ENCODE measurements at places on chromosomes 13 and 19. TPM values are rescaled to one million over a fixed set of nuclear protein-coding genes. Genes with fewer than 3 reads are reported as not detected.

C19orf81 gene
- 23.2 TPM for total RNA-seq

CFAP97D2 gene
- not detected for total RNA-seq

TPTE2 gene
- total RNA-seq = not detected

ZNF562 gene
- total RNA-seq = 68.8 TPM

CD33 gene
- total RNA-seq = 0.12 TPM

CYP2F1 gene
- not detected for total RNA-seq

FAAP24 gene
- 1.6 TPM for total RNA-seq

ERICH6B gene
- not detected for total RNA-seq

ZNF570 gene
- total RNA-seq = 3.5 TPM

SLITRK1 gene
- total RNA-seq = 0.85 TPM

ZFP14 gene
- total RNA-seq = 10.4 TPM

C19orf33 gene
- 58.9 TPM for total RNA-seq

AMH gene
- total RNA-seq = 2.6 TPM

HTR2A gene
- total RNA-seq = not detected

B3GNT8 gene
- 0.70 TPM for total RNA-seq

NKPD1 gene
- total RNA-seq = 1.3 TPM

TMEM86B gene
- total RNA-seq = 3.2 TPM

SLAIN1 gene
- total RNA-seq = 65.8 TPM

GRCh38 chr19:8075158-8076074 lies 22.9 kb downstream of the CCL25 start:
- no peak for DNase-seq
- H3K4me3 ChIP-seq = no peak overlapping the region
- H3K27ac ChIP-seq = no peak overlapping the region
- H3K36me3 ChIP-seq = no peaks in the 10 kb centered on the region
- H3K4me1 ChIP-seq = no peaks in the 10 kb centered on the region

DNA sequence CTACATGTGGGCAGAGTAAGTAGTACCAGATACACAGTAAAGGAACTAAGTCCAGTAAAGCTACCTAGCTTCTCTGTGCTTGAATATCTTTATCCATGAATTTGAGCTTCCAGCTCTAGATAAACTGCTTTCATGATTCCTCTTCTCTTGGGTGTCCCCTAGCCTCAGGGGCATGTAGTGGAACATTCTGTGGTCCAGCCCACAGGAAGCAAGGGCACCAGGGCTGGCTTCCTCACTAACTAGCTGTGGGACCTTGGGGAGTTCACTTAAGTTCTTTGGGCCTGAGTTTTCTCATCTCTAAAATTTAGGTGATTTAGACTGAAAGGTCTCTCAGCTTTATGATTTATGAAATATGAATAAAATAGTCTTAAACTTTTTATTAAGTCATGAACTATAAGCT lies 185.7 kb downstream of the KATNAL1 start:
- no peak overlapping the region for H3K27ac ChIP-seq
- H3K4me1 ChIP-seq = no peaks in the 10 kb centered on the region
- no peak overlapping the region for H3K4me3 ChIP-seq

GRCh38 chr19:40286971-40287421 lies 1.9 kb upstream of the AKT2 start:
- H3K4me1 ChIP-seq = peaks cover 7% of the 10 kb centered on the region
- H3K4me3 ChIP-seq = no peak overlapping the region
- no peaks in the 10 kb centered on the region for H3K27me3 ChIP-seq
- no peaks in the 10 kb centered on the region for H3K36me3 ChIP-seq
- DNase-seq = no peak

DNA sequence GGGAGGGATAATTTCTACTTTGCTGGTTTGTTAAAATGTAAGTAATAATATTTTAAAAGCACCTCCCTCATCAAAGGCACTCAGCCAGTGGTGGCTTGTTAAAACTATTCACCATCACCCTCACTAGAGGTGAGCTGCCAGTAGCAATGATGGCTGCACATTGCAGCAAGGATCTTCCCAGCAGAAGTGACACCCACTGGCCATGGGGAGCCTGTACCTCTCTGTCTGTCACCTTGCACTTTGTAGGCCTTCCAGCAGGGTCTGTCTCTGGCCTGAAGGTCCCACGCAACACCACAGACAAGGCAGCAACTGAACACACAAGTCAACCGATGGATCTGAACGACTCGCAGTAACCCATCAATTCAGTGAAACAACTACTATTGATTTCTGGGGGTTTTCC lies 47.3 kb upstream of the C13orf42 start:
- no peak overlapping the region for H3K4me3 ChIP-seq
- no peak for DNase-seq
- H3K4me1 ChIP-seq = peaks cover 52% of the 10 kb centered on the region
- no peaks in the 10 kb centered on the region for H3K36me3 ChIP-seq

DNA sequence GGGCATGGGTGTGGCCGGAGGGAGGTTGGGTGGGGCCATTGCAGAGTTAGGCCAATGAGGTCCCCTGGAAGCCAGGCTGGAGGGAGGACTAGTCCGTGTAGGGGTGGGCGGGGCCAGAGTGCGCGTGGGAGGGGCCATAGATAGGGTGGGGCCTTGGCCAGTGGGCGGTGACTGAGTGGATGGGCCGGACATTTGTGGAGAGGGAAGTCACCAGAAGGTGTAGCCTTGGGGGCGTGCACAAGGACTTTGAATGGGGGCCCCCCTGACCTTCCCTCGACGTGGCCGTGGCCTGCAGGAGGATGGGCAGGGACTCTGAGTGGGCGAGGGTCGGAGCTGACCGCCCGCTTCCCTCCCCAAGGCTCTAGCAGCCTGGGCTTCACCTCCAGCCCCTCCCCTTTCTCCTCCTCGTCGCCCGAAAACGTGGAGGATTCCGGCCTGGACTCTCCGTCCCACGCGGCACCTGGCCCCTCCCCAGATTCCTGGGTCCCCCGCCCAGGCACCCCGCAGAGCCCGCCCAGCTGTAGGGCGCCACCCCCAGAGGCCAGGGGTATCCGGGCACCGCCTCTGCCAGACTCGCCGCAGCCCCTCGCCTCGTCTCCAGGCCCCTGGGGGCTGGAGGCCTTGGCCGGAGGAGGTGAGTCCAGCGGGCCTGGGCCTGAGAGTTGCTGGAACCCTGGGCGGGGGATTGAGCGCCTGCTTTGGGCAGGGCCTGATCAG lies 16.5 kb upstream of the B3GNT3 start:
- H3K4me3 ChIP-seq = peak overlapping the region; percentile 85
- H3K27me3 ChIP-seq = no peaks in the 10 kb centered on the region
- no peaks in the 10 kb centered on the region for H3K36me3 ChIP-seq
- peak overlapping the region; percentile 74 for H3K27ac ChIP-seq

DNA sequence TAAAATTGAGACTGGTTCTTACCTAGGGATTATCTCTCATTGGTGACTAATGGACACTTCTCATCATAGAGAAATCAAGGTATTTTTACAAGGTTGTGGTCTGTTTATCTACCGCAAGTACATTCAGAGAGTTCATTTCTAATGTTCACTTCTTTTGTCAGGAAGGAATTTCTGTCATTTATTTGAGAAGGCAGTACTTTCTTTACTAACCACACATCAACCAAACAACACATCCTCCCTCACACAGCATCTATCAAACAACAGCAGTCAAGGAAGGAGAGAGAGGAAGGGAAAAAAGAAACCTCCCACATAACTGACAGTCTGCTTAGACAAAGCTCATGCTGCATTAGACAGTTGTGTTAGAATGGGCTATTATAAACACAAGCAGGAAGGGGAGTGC lies 182.3 kb upstream of the KLF12 start:
- DNase-seq = no peak
- H3K4me1 ChIP-seq = peaks cover 6% of the 10 kb centered on the region
- H3K36me3 ChIP-seq = no peaks in the 10 kb centered on the region
- no peak overlapping the region for H3K27ac ChIP-seq

- no peak overlapping the region for H3K4me3 ChIP-seq
- H3K27me3 ChIP-seq = no peaks in the 10 kb centered on the region
- no peak for DNase-seq
- no peaks in the 10 kb centered on the region for H3K36me3 ChIP-seq
Measured at GRCh38 chr13:51912511-51913225, 50.9 kb downstream of the CCDC70 start.

DNA sequence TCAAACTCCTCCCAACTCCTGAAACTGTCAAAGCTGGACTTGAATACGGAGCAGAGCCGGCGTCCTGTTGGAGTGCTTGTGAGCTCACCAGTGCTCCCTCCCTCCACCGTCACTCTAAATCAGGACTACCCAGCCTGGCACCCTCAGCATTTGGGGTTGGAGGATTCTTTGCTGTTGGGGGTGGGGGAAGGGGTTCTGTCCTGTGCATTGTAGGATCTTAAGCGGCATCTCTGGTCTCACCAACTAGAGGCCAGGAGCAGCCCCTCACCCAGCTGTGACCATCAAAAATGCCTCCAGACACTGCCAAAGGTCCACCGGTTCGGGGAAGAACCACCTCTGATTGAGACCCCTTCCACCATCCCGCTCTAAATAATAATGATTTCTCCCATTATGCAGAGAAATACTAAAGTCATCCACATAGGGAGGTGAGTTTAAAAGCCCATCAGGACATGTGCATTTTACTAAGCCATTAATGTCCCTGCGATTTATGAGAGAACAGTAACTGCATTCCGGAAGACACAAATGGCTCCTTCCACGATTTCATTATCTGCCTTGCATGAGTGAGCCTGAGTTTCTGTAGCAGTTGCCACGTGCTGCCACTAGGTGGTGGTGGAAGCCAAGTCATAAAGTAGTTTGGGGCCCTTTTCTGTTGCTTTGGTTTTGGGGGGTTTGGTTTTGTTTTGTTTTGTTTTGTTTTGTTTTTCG lies 16.1 kb upstream of the USP29 start:
- H3K36me3 ChIP-seq = no peaks in the 10 kb centered on the region
- H3K4me1 ChIP-seq = no peaks in the 10 kb centered on the region
- peak; percentile 83 for DNase-seq
- peaks cover 16% of the 10 kb centered on the region for H3K27me3 ChIP-seq

GRCh38 chr13:76223565-76223964 lies 587.4 kb downstream of the LMO7 start:
- peak; percentile 18 for DNase-seq
- H3K27ac ChIP-seq = no peak overlapping the region
- no peaks in the 10 kb centered on the region for H3K4me1 ChIP-seq

DNA sequence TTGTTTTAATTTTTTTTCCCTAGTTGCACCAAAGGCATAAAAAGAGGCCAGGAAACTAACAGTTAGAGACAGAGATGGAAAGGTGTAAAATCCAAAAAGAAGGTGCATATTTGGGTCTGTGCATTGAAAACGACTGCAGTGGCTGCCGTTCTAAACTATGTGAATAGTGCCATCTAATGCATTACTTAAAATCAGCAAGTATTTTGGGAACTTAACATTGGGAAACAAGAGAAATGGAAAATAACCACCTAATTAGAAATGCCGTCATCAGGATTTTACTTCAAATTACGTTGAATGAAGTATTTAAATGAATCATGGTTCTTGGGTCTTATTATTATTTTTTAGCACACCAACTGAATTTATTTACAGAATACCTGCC lies 189.5 kb upstream of the MIR17HG start:
- peaks cover 25% of the 10 kb centered on the region for H3K4me1 ChIP-seq
- H3K36me3 ChIP-seq = no peaks in the 10 kb centered on the region
- no peak overlapping the region for H3K4me3 ChIP-seq
- no peaks in the 10 kb centered on the region for H3K27me3 ChIP-seq
- no peak for DNase-seq

- peaks cover 17% of the 10 kb centered on the region for H3K36me3 ChIP-seq
- no peak overlapping the region for H3K27ac ChIP-seq
- H3K4me3 ChIP-seq = no peak overlapping the region
Measured at GRCh38 chr13:36979361-36980050, 19.6 kb downstream of the ALG5 start.

GRCh38 chr13:114145256-114145655 lies 12.8 kb upstream of the RASA3 start:
- H3K36me3 ChIP-seq = no peaks in the 10 kb centered on the region
- no peaks in the 10 kb centered on the region for H3K4me1 ChIP-seq
- H3K27me3 ChIP-seq = no peaks in the 10 kb centered on the region
- DNase-seq = no peak

- H3K27ac ChIP-seq = no peak overlapping the region
- H3K36me3 ChIP-seq = peaks cover 23% of the 10 kb centered on the region
- H3K4me3 ChIP-seq = no peak overlapping the region
- DNase-seq = no peak
Measured at GRCh38 chr19:44658069-44658733, 13.1 kb upstream of the CEACAM19 start.

DNA sequence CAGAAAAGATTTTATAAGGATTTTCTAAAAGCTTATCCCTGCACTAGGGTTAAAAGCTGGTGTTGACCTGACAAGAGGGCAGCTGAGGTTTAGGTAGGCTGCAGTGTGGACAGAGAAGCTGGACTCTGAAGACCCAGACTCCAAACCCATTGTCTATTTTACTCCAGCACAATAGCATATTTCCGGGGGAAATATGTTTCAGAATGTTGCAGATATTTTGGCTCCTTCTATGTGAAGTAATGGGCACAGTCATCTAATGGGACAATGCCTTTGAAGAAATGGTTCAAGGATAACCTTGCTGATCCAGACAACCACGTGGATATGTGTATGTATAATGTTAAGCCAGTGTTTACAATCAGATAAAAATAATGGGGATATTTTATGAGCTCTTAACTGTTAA lies 173.8 kb upstream of the TSC22D1 start:
- H3K4me1 ChIP-seq = no peaks in the 10 kb centered on the region
- no peak overlapping the region for H3K27ac ChIP-seq
- H3K27me3 ChIP-seq = no peaks in the 10 kb centered on the region
- H3K4me3 ChIP-seq = no peak overlapping the region
- no peak for DNase-seq

DNA sequence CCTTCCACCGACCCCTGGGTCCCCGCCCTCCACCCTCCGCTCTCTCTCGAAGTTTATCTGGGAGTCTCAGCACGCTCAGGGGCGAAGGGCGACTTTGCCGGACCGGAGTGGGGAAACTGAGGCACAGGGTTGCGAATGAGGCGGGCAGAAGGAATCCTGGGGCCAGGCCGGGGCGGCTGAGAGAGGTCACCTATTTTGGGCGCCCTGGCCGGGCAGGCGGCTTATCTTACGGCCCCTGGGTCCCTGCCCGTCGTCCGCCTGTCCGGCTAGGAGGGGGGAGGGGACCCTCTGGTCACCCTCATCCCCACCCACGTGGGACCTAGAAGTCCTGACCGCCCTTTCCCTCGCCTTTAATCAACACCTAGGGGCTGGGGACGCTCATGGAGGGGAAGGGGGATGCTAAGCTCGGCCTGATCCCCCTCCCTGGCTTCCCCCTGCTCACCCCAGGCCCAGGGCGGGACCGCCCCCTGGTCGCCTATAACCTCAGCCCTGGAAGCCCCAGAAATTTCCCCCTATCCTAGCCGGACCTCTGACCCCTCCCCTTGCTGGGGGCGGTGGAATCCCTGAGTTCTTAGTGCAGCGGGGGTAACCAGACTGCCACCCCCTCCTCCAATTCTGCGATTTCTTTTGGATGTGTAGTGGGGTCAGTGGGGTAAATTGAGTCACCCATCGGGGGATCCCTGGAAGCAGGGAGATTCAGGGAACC lies 556 bp downstream of the TRIP10 start:
- DNase-seq = peak; percentile 68
- peak overlapping the region; percentile 89 for H3K27ac ChIP-seq
- peaks cover 34% of the 10 kb centered on the region for H3K4me1 ChIP-seq
- no peaks in the 10 kb centered on the region for H3K27me3 ChIP-seq
- H3K4me3 ChIP-seq = peak overlapping the region; percentile 94
- peaks cover 22% of the 10 kb centered on the region for H3K36me3 ChIP-seq

GRCh38 chr13:25267715-25268114 lies 19.6 kb downstream of the MTMR6 start:
- DNase-seq = no peak
- H3K36me3 ChIP-seq = no peaks in the 10 kb centered on the region
- no peaks in the 10 kb centered on the region for H3K4me1 ChIP-seq
- no peaks in the 10 kb centered on the region for H3K27me3 ChIP-seq
- H3K27ac ChIP-seq = no peak overlapping the region

GRCh38 chr13:106619688-106620555 lies 52.0 kb upstream of the ARGLU1 start:
- H3K27me3 ChIP-seq = no peaks in the 10 kb centered on the region
- H3K4me3 ChIP-seq = no peak overlapping the region
- peak; percentile 90 for DNase-seq
- no peaks in the 10 kb centered on the region for H3K4me1 ChIP-seq
- H3K27ac ChIP-seq = no peak overlapping the region
- no peaks in the 10 kb centered on the region for H3K36me3 ChIP-seq
